Activated CD8-positive, alpha-beta memory T cell treated with anti-CD3 and anti-CD28 coated beads for 48 hours (primary cell): ENCODE measurements at places on chromosomes 3 and 15.

DNA sequence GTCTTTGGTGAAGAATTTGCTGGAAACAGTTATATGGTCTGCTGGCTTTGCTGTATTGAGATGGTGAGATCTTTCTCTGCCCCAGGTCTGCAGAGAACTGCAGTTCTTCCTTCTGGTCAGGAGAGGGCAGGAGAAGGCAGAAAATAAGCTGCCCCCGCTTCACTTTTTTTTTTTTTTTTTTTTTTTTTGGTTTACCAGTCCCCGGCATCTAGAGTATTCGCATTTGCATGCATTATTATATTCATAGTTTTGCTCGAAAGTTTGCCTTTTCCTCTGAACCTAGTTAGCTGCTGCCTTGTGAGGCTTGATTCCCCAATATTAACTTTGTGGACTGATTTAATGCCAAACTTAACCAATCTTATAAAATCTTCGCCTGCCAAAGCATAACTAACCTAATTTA, 10.6 kb upstream of the PARL start:
- no peak for DNase-seq

- no peak for DNase-seq
Observed at GRCh38 chr3:168138421-168138820, 42.7 kb upstream of the GOLIM4 start.

GRCh38 chr3:45371621-45372020, 16.8 kb upstream of the LARS2 start:
- DNase-seq = no peak

DNA sequence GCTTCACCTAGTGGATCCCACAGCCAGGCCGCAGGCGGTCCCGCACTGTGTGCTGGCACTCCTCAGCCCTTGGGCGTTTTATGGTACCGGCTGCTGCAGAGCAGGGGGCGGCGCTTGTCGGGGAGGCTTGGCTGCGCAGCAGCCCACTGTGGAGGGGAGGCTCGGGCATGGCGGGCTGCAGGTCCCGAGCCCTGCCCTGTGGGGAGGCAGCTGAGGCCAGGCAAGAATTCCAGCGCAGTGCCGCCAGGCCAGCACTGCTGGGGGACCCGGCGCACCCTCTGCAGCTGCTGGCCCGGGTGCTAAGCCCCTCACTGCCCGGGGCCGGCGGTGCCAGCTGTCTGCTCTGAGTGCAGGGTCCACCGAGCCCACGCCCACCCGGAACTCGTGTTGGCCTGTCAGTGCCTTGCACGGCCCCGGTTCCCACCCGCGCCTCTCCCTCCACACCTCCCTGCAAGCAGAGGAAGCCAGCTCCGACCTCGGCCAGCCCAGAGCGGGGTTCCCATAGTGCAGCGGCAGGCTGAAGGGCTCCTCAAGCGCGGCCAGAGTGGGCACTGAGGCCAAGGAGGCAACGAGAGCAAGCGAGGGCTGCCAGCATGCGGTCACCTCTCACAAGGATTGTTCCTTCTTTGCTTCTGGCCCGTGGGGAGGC, 435.0 kb upstream of the ATP10A start:
- no peak for DNase-seq

DNA sequence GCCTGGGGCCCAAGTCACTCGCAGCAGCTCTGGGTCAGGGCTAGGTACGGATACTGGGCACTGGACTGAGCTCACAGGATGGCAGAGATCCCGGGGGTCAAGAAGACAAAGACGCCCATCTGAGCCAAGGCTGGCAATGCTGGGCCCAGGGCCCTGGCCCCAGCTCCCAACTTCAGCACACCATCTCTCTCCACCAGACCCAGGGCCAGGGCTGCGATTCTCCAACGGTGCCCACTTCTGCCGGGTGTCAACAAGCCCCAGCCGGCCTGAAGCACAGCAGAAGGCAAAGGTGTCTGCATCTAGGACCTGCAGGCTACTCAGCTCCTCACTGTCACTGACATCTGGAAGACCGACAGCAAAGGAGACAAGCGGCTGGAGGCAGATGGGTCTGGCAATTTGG, 8.6 kb downstream of the WDR73 start:
- DNase-seq = no peak

DNA sequence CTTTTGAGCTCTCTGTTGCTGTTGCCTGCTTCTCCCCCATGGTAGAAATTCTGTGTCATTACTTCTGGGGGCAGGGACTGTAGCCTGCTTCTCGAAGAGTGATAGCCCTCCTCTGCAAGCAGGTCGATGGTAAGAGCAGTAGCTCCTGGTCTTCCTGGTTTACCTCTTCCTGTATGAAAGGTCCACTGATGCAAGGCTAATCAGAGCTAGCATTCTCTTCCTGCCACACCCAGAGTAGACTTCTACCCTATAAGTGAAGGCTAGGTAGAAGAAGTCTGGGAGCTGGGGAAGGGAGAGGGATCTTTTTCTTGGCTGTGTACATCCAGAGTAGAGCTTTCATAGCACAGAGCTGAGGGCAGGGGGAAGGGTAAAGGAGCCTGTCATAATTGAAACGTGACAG, 357.0 kb downstream of the SQOR start:
- DNase-seq = no peak
